Natural killer cell treated with Interleukin-12 subunit alpha and Interleukin-12 subunit beta and Interleukin-15 and Interleukin-18, amount 100 ng/mL, for 72 hours (primary cell): ENCODE measurements at places on chromosomes 3 and 15.

DNA sequence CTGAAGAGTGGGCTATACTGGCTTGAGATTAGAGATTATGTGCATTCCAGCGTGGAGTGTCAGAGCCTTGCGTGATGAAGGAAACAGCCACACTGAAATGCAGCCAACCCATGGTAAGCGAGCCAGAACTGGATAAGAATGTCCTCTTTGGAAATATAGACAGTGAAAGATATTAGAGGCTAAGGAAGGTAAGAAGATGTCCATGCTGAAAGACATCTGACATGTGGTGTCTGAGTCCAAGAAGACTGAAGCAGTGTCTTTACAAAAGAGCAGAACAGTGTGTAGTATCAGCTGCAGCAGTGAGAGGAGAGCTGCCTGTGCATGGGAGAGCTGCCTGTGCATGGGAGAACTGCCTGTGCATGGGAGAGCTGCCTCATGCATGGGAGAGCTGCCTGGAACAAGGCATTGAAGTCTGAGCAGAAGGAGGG lies 672.2 kb downstream of the DIPK2A start:
- DNase-seq: no peak

GRCh38 chr15:68316061-68316804 lies 38.7 kb downstream of the FEM1B start:
- DNase-seq: peak; percentile 45

- no peak for DNase-seq
These were observed 759 bp downstream of the GALNT15 start for GRCh38 chr3:16174976-16175901.

- DNase-seq: no peak
These were observed 56.0 kb upstream of the ATP2B2 start for GRCh38 chr3:10561162-10561945.
